ENCODE measurements at places on chromosomes 16 and 17.

- no peak for DNase-seq
Measured at GRCh38 chr16:73599351-73599750, 551.4 kb upstream of the ZFHX3 start.

GRCh38 chr17:78766225-78766624 is 15.8 kb downstream of the CYTH1 start:
- no peak for DNase-seq

- no peak for DNase-seq
Measured at GRCh38 chr17:8577868-8578267, 52.7 kb downstream of the MYH10 start.

DNA sequence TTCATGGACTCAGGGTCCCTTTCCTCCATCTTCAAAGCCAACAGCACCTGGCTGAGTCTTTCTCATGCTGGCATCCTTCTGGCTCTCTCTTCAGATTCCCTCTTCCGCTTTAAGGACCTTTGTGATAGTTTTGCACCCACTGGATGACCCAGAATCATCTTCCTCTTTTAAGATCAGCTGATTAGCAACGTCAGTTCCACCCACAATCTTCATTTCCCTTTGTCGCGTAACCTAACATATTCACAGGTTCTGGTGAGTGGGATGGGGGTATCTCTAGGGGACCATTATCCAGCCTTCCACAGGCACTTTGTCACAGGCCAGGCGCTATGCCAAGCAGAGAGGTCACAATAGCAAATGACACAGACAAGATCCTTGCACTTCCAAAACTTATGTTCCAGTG is 593.8 kb downstream of the MAF start:
- DNase-seq, result no peak

- DNase-seq, result no peak
Measured at GRCh38 chr17:40611840-40612474, 35.7 kb downstream of the SMARCE1 start.

- DNase-seq, result peak; percentile 56
Measured at GRCh38 chr16:69890114-69890891, 60.8 kb upstream of the CLEC18A start.

- DNase-seq, result no peak
Measured at GRCh38 chr17:41687828-41688640, 651 bp upstream of the EIF1 start.

DNA sequence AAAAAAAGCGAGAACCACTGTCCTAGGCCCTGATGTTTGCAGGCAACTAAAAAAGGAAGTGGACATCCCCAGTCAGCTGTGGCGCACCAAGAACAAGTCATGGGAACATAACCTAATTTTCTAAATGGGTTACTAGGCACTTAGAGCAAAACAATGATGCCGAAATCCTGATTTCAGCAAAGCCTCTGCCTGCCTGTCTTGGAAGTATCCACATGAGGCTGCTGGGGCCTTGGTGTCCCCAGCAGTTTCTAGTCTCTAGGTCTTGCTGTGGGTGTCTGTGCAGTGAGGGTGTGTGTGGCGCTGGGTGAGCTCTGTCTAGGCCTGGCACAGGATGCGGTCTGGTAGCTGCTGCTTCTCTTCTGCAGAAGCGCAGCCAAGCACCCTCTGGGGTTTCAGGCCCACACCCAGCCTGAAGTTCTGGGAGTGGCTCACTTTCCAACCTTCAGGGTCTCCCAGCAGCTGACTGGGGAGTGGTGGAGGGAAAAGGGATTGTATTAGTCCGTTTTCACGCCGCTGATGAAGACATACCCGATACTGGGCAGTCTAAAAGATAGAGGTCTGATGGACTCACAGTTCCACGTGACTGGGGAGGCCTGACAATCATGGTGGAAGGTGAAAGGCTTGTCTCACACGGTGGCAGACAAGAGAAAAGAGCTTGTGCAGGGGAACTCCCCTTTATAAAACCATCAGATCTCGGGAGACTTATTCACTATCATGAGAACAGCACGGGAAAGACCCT is 21.1 kb downstream of the STH start:
- DNase-seq, result no peak

DNA sequence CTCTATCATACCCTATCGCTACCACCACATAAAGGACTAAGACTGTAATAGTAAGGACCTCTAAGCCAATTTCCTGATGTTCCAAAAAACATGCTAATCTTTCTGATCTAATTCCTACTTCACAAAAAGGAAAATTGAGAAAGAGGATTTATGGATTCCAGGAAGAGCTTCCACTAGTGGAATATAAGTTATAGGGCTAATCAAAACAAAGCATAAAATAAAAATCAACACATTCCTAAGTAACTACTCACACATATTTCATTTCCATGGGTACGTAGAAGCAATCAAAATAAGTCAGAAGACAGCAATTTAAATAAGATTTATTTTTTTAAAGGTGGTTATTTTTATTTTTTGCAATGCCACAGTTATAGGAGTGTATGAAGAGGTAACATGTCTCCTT is 12.4 kb downstream of the CCDC43 start:
- DNase-seq, result no peak

GRCh38 chr17:78893684-78894083 is 9.3 kb downstream of the CEP295NL start:
- no peak for DNase-seq

DNA sequence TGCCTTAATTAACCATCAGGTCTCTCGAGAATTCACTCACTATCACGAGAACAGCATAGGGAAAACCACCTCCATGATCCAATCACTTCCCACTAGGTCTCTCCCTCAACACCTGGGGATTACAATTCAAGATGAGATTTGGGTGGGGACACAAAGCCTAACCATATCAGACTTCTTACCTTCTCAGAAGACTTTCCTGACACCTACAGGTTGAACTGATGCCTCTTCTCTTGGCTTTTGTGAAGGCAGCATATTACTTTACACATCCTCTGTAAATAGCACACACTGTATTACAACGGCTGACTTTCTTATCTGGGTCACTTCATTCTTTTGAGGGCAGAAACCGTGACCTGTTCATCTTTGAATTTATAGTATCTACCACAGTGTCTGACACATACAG is 23.6 kb downstream of the BMERB1 start:
- DNase-seq, result no peak

- no peak for DNase-seq
Measured at GRCh38 chr17:7590743-7591142, 849 bp upstream of the SOX15 start.

GRCh38 chr16:71738855-71739254 is 14.4 kb upstream of the PHLPP2 start:
- DNase-seq, result no peak

DNA sequence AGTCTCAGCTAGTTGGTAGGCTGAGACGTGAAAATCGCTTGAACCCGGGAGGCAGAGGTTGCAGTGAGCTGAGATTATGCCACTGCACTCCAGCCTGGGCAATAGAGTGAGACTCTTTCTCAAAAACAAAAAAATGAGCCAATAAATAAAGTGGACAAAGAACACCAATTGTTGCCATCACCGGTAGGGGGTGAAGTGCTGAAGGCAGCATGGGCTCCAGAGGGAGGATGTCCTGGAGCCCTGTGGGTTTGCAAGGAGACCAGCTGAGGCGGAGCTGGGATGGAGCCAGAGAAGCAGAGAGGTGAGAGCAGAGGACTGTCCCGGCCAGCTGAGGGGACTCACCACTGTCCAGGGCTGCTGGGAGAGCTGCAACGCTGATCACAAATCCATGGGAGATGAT is 13.8 kb downstream of the CHST6 start:
- no peak for DNase-seq

GRCh38 chr16:30065943-30066760 is 592 bp downstream of the ALDOA start:
- DNase-seq, result no peak

DNA sequence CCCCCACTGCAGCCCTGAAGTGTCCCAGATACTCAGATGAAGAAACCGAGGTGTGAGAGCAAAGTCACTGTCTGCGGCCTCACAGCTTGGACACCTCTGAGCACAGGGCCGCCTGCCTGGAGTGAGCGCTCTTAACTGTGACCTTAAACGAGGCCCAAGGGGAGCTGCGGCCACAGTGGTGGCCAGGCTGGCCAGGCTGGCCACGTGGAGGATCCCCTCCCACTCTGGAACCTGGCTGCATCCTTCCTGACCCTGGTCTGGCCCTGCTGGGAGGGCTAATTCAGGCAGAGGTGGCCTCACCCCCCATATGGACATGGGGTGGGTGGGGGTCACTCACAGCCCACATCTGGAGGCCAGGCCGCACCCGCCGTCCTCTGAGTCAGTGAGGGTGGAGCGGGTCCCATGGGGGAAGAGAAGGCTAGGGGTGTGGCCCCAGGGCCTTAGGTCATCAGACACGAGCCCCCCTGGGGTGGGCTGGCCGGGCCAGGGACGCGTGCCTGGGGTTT is 6.6 kb downstream of the VASN start:
- DNase-seq, result no peak

- no peak for DNase-seq
Measured at GRCh38 chr17:7058831-7059447, 15.0 kb upstream of the SLC16A11 start.

DNA sequence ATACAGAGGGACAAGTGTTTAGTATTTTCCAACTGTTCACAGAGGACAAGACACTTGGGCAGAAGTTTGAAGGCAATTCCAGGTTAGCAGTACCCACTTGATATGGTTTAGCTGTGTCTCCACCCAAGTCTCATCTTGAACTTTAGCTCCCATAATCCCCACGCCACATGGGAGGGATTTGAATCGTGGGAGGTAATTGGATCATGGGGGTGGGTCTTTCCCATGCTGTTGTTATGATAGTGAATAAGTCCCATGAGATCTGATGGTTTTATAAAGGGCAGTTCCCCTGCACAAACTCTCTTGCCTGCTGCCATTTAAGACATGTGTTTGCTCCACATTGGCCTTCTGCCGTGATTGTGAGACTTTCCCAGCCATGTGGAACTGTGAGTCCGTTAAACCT is 668.9 kb downstream of the MAF start:
- DNase-seq, result no peak

DNA sequence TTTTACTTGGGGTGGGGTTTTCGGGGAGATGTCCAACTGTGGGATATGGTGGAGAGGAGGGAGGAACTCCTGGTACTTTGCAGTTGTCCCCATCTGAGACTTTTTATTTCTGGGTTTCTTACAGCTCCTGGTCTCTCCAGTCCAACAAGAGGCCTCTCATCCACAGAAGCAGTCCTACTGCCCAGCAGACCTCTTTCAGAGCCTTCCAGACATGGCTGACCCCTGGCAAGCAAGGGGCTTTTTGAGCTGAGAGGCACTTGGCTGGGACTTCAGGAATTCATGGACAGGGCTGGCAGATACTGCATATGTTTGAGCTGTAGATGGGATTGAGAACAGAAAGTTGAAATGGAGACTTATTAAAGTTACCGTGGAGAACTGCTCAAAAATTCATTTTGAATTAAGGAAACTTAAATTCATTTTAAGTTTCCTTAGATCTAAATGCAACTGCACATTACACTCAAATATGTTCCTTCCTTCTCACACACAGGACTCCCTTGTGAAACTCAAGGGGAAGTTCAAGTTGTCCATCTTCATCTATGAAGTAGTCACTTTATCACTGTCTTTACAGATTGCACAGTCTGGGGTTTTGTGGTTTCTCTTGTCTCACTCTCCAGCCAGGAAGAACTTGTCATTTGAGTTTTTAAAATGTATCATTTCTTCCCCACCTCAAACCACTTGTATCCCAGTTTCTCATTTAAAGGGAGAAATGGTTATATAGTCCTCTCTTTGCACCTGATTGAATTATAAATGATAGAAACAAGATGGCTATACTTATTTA is 1.1 kb downstream of the LASP1NB start:
- DNase-seq, result no peak
